Activated T-cell treated with anti-CD3 and anti-CD28 coated beads for 4 hours (primary cell): ENCODE measurements at places on chromosomes 6 and 20.

DNA sequence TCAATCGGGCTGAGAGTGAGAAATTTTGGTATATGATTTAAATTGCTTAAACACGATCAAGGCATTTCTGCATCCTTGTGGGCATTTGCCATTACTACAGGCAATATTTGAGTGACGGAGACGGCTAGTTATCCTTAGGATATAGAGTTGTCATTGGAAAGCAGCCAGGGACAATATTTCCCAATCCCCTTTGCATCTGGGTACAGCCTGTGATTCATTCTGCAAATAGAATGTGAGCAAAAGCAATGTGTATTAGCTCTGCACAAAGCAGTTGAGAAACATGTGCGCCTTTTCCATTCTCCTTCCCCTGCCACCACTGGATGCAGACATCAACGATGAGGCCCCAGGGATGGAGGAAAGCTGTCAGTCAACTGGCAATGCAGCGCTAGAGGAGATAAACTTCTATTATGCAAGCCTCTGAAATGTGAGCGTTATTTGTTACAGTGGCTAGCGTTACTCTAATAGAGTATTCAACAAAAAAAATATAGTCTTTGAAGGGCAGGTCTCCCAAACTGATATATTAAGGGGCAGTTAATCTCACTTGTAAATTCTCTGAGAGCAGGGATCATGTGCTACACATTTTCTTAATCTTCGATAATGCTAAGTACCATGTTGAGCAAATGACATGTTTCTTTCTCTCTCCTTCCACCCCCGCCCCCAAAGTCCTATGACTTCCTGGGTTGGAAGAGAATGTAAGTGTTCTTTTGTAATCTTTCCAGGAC lies 37.1 kb upstream of the NCOA3 start:
- DNase-seq = no peak

- no peak for DNase-seq
These were observed 62.1 kb upstream of the RGS17 start for GRCh38 chr6:153192943-153193885.

- no peak for DNase-seq
These were observed 76.5 kb downstream of the EFHC1 start for GRCh38 chr6:52496631-52497030.

DNA sequence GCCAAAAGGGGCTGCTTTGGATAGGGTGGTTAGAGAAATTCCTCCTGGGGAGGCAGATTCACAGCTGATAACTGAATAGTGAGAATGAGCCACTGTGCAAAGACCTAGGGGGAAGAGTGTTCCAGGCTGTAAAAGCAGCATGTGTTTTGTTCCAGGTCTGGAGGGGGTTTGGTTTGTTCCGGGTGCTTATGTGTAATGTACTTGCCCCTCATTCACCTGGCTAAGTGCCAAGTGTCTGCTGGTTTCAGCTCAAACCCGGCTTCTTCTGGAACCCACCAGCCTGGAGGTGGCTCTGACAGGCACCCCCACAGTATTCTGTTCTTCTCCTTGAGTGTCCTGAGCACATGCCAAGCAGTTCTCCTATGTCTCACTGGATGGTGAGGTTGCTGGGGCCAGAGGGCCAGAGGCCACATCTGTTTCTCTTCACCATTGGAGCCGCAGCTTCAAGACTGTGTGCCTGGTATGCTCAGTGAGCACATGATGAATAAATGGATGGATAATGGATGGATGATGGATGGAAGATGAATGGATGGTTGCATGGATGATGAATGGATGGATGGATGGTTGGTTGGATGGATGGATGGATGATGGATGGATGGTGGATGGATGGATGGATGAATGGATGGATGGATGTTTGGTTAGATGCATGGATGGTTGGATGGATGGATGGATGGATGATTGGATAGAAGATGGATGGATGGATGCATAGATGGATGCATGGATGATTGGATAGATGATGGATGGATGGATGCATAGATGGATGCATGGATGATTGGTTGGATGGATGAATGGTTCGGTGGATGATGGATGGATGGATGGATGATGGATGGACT lies 227.6 kb downstream of the BMP7 start:
- no peak for DNase-seq

- DNase-seq = no peak
These were observed 344.6 kb downstream of the MMUT start for GRCh38 chr6:49118478-49118877.

DNA sequence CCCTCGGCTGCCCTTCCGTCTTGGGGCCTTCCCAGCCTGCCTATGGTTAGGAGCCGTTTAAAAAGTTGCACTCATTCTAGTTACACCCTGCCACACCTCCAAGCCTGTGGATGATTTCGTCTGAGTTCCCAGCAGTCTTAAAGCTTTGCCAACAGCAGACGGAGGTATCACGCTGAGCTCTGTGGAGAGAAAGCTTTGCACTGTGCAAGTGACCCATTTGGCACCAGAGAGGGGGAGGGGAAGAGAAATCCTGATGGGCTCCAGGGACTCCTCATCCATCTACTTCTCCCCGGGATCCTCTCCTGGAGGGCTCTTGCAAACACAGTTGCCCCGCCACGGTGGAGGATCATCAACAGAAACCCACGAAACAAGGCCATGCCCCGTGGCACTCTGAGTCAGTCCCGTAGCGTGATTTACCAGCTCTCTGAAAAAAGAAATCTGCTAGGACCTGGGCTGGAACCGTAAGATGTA lies 98.8 kb upstream of the CITED2 start:
- DNase-seq = no peak

DNA sequence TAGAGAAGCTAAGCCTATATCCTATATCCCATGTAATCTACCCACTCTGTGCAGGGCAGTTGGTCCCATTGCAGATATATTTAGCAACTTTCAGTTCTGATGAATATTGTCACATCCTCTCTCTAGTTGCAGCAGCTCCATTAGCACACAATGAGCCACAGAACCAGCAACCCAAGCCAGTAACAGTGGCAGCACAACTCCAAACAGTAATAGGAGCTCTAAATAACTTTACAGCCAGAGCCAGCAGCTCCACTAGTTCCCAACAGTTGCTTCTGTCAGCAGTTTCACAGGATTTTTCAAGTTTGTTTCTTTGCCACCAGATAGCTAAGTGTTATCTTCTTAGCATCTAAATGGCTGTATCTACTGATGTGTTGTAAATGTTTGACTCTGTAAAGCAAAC lies 490.8 kb downstream of the HTR1B start:
- no peak for DNase-seq

DNA sequence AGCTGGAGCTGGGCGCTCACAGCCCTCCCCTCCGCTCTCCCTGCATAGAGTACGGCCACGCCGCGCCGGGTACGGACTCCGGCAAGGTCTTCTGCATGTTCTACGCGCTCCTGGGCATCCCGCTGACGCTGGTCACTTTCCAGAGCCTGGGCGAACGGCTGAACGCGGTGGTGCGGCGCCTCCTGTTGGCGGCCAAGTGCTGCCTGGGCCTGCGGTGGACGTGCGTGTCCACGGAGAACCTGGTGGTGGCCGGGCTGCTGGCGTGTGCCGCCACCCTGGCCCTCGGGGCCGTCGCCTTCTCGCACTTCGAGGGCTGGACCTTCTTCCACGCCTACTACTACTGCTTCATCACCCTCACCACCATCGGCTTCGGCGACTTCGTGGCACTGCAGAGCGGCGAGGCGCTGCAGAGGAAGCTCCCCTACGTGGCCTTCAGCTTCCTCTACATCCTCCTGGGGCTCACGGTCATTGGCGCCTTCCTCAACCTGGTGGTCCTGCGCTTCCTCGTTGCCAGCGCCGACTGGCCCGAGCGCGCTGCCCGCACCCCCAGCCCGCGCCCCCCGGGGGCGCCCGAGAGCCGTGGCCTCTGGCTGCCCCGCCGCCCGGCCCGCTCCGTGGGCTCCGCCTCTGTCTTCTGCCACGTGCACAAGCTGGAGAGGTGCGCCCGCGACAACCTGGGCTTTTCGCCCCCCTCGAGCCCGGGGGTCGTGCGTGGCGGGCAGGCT lies 4.6 kb downstream of the KCNK15 start:
- no peak for DNase-seq

- DNase-seq = peak; percentile 30
These were observed 116.1 kb upstream of the TRAF3IP2 start for GRCh38 chr6:111721753-111722154.
